Mammary epithelial cell (primary cell): ENCODE measurements at places on chromosomes 6 and 20. TPM values are rescaled to one million over a fixed set of nuclear protein-coding genes. Genes with fewer than 3 reads are reported as not detected.

DNA sequence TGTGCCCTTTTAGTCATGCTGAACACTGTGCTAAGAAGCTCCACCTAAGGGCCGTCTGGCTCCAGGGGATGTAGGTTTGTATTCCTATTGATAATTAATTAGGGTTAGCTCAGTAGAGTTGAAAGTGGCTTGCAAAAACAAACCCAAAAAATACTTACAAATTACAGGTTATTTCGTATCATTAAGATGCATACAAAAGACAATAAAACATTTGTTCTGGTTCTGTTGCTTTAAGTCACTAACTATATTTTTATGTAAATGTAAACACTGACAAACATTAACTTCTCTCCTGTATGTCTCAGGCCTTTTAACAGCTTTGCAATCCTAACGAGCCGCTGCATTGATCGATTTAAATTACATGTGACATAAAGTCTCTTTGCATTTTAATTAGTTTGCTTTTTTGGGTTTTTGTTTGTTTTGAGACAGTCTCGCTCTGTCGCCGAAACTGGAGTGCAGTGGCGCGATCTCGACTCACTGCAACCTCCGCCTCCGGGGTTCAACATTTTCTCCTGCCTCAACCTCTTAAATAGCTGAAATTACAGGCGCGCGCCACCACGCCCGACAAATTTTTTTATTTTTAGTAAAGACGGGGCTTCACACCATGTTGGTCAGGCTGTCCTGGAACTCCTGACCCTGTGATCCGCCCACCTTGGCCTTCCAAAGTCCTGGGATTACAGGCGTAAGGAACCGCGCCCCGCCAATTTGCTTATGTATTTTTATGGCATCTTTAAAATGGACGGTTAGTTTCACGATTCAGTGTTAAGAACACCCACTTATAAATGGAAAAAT lies 110.9 kb downstream of the HFE start:
- peak; percentile 40 for DNase-seq

- no peak for DNase-seq
Observed at GRCh38 chr6:149266659-149267058, 50.9 kb upstream of the TAB2 start.

DNA sequence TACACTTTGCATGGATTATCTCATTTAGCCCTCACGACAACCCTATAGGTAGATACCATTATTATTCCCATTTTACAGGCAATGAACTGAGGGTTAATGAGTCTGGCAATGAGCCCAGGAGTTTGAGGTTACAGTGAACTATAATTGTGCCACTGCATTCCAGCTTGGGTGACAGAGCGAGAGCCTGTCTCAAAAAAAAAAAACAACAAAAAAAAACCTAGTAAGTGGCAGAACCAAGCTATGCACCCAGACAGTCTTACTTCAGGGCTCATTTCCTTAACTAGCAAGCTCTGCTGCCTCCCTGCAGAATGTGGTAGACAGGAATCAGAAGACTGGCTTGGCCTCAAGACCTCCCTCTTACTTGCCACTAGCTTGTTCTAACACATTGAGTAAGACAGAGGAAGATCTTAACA lies 71.9 kb upstream of the RREB1 start:
- no peak for DNase-seq

DNA sequence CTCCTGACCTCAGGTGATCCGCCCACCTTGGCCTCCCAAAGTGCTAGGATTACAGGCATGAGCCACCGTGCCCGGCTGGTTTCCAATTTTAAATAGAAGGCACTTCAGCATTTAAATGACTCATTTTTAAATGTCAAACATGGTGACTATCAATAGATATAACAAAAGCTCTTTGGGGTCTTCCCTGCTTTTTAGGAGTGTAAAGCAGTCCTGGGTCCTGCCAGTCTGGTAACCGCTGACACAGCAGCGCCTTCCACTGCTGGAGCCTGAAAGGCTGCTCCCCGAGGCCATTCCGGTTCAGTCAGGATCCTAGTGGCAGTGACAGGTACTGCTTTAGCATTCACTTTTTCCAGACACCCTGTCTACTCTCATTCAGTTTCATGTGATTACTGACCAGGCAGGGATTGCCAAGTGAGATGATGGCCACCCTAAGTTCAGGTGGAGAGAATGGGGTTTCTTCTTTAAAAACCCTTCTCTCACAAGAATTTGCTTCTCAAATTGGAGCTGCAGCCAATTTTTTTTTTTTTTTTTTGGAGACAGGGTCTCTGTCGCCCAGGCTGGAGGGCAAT lies 5.1 kb downstream of the DIDO1 start:
- DNase-seq = peak; percentile 68

BPIFB4 gene
- total RNA-seq = not detected

SLC9A8 gene
- 6.8 TPM for total RNA-seq

MYO6 gene
- 49.8 and 54.5 TPM in 2 replicates for total RNA-seq

- no peak for DNase-seq
Observed at GRCh38 chr6:140078561-140079125, 704.2 kb upstream of the CITED2 start.

GRCh38 chr6:115783402-115784061 lies 277.2 kb downstream of the FRK start:
- DNase-seq = no peak

DNA sequence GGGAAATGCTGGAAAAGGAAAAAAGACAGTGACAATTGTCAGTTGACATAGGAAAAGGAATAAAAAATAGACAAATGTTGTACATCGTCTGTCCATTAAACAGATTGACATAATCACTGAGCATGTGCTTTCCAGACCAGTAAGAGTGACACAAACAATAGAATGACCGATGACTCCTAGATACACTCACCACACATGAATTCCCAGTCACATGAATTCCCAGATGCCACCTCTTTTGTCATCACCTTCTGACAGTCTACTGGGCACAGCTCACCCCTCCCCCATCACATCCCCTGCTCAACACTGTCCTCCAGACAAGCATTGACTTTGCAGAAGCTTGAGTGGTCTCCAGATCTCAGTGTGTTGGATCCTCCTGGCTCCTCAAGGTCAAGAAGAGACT lies 25.9 kb downstream of the POM121L2 start:
- no peak for DNase-seq

SIRPG gene
- total RNA-seq = not detected in 2 replicates
